ENCODE measurements at places on chromosomes 2 and 18.
A peak's percentile ranks its signal among the peaks of the same experiment; 100 is the strongest.

DNA sequence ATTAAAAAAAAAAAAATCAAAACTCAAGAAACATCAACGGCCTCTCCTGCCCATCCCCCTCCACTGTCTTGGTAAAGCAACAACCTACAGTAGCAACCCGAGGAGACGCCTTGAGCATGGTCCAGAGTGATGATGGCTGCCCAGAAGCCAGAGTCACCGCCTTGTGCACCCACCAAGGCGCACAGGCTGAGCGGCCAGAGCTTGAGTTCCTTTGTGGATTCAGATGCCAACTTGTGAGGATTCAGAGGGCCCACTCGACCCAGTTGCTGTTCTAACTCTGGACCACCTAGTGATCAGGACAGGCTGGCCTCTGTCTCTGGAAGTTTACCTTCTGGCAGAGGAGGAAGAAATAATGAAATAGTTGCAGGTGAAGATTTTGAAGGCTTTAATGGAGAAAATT, 105.0 kb downstream of the PDCL3 start:
- no peak for DNase-seq

DNA sequence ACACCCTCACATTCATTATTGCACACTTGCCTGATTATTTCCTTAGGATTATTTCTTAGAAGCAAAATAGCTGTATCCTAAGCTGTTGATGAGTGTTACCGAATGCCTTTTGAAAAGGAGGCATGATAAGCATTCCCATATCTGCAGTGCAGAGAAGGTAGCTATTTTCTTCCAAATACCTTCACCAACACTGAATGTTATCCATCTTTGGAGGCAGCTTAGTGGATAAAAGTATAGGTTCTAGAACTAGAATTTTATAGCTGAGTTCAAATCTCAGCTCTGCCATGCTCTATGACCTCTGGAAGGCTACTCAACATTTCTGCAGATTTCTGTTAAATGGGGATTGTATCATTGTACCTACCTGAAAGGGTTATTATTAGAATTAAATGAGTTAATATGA, 185.0 kb upstream of the CCDC150 start:
- DNase-seq: no peak

GRCh38 chr2:112187805-112188596, 49.8 kb downstream of the FBLN7 start:
- no peak for DNase-seq

DNA sequence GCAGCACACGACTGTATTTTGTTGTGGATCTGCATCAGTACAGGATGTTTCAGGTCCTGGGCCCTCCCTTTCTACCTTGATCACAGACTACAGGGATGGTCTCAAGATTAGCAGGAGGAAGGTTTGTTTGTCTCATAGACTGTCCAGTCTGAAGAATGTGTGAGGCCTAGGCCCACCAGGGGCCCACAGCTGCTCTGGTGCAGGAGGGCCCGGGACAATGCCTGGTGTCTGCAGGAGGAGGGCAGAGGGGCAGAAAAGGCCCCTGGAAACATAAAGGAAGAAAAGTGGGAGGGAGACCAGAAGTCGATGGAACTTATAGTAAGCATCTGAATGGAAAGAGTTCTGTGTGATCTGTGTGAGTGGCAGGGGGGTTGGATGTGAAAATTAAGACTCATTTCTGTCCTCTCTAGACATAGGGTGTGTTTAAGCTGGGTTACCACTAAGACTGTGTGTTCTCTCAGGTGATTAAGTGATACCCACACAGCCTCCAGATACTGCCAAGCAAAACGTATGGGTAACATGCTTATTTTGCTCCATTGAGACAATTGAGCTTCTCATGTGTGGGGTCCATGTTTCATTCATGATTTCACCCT, 33.4 kb upstream of the LPIN2 start:
- no peak for DNase-seq

GRCh38 chr2:174044556-174044955, 79.4 kb upstream of the SP3 start:
- no peak for DNase-seq

DNA sequence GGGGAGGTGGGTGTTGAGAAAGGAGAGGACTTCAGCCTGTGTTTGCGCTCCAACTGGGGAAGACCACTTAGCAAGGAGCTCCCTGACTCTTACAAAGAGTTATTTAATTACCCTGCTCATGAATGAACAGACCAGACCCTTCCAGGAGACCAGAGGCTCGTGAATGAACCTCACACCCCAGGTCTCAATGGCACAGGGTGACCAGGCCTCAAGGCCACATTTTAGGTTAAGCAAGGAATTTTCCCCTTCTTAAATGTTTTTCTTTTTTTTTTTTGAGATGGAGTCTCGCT, 25.3 kb downstream of the SMAD7 start:
- DNase-seq: no peak

GRCh38 chr2:3110994-3111666, 266.5 kb downstream of the EIPR1 start:
- no peak for DNase-seq

- DNase-seq: no peak
Measured at GRCh38 chr18:11047817-11048216, 101.6 kb downstream of the PIEZO2 start.

DNA sequence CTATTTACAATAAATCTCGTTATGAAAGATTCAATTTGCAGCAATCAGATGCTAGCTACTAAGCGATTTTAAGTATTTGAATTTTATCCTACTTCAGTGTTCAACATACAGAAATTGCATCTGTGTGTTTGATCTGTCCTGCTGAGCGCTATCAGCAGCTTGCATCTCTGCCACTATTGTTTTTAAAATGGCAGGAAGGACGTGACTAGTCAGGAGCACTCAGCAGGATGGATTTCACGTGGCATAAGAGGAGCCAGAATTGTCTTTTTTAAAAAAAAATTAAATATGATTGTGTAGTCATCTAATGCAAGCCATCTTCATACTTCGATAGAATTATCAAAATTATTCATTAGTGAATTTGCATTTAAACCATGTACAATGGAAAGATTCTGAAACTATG, 2.8 kb upstream of the KLHL14 start:
- no peak for DNase-seq

DNA sequence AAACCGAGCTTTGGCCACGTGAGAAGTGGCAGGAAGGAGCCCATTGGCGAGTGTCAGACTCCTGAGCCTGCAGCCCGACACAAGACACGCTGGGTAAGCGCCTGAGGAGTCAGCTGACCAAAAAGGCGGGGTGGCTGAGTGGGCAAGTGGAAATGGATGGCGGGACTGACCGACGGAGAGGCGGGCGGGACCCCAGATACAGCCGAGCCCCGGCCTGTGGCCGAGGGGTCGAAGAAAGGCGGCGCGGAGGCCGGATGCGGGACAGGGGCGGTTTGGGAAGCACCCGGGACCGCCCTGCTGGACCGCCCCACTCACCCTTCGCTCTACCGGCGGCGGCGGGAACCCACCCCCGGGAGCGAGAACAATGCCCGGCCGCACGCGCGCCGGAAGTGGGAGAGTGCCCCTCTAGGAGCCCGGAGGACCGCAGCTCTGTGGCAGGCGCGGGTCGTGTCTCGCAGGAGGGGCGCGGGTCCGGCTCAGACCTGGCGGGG, 22.8 kb downstream of the ZSCAN30 start:
- DNase-seq: peak; percentile 67

DNA sequence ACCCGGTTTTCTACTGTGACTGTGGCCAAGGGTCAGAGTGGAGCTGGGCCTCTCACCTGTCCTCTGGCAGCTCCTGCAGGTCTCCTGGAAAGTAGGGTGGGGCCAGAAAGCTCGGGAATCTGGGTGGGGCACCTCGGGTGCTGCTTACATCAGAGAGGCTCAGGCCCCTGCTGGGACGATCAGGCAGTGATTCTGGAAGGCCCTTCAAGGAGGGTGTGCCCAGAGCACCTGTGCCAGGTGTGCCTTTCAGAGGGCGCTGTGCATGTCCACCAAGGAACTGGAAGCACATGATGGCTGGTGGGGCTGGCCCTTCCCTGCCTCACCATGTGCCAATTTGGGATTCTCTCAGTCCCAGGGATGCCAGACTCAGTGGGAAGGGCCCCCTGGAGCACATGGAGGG, 44.0 kb downstream of the ATP6V1C2 start:
- DNase-seq: no peak

DNA sequence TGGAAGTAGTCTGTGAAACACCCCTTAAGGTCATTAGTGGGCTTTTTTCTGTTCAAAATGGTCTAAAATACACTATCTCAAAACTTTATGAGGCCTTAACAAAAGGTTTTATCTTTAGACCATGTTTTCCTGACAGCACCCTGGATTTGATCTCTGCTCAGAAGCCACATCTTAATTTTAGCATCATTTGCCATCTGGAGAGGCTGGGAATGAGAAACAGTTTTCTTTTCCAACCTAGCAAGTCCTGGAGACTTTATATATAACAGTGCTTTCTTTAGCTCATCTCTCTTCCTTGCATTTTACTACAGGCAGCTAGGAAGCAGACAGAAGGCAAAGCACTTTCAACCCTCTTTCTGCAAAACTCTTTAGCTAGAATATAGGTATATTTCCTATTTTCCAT, 62.7 kb upstream of the CYTIP start:
- no peak for DNase-seq

DNA sequence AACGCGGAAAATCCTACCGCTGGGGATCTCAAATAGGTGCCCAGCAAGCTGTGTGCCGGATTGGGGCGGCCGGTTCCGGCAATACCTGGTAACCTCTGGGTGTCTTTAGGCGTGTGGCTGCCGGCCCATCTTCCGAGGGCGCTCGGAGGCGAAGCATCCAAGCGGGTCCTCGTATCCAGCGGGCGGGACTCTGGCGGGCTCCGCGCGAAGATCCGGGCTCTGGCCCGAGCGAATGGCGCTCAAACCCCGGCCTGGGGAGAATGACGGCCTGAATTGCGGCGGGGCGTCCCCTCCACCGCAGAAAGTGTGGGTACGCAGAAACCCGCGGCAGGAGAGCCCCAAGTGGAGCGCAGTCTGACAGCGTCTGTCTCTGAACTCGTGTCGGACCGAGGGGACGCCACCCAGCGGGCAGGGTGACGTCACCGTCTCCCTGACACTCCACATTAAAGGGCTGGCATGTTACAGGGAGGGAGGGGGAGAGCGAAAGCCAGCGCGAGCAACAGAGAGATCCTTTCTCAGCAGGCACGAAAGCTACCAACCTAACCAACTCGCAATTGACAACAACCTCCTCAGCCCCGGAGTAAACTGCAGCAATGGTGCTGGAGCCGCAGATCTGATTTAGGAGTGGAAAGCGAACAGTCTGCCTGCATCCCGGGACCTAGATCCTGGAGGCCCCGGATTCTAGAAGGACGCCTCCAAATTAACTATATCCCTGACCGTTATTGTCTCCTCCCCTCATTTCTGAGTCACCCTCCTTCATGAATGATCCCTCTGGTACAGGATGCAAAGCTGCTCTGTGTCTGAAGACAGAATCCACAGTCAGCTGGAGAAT, at the start of gene SKOR2:
TSS of gene SKOR2 (minus strand) at position 372 of the 832 bp plus-strand sequence. CDS start 2,477 bp downstream, outside the sequence.
- DNase-seq: no peak

DNA sequence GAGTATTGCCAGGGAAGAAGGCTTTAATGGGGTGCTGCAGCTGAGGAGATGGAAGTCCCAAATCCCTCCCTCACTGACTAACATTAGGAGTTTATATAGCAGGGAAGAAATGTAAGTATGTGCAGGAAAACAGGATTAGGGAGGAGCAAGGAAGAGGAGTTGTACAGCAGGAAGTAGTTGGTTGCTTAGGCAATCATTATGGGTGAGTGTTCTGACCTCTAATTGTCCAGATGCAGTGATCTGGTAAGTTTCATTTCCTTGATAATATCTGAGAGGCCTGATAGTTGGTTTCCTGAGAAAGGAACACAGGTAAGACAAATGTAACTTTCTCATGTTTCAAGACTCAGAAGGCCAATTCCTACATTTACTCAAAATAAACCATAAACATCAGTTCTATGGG, 331.9 kb upstream of the GULP1 start:
- no peak for DNase-seq

DNA sequence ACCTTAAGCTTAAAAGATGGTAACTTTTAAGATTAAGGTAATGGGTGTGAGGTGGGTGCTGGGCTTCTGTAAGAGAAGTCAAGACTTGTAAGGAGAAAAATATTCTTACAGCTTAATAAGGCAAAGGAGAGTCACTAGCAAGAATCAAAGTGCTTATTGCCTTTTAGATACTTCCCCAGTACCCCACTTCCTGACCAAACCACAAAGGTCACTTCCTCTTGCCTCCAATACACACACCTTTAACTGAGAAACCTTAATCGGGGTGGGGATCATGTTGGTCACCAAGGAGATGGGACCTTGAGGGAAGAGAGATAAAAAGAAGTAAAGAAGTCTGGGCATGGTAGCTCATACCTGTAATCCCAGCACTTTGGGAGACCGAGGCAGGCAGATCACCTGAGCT, 10.6 kb upstream of the ATG16L1 start:
- DNase-seq: no peak

DNA sequence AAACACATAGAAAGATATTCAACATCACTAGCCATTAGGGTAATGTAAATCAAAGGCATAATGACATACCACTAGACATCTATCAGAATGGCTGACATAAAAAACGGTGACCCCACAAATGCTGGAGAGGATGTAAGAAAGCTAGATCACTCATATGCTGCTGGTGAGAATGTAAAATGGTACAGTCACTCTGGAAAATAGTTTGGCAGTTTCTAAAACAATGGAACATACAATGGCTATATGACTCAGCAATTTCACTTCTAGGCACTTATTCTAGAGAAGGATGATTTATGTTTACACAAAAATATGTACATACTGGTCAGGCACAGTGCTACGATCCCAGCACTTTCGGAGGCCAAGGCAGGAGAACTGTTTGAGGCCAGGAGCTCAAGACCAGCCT, 87.3 kb downstream of the COLEC12 start:
- DNase-seq: no peak

DNA sequence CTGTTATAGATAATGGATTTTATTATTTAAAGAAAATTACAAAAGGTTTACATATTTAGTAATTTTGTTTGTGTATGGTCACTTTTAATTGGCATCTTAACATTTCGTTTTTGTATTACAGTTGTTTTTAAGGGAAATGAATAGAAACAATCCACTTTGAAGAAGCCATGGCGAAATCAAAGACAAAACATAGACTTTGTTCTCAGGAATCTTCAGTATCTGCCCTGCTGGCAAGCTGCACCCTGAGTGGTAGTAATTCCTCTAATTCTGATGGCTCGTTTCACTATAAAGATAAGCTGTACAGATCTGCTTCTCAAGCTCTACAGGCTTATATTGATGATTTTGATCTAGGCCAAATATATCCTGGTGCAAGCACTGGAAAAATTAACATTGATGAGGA, 2.7 kb downstream of the C18orf54 start:
- no peak for DNase-seq

DNA sequence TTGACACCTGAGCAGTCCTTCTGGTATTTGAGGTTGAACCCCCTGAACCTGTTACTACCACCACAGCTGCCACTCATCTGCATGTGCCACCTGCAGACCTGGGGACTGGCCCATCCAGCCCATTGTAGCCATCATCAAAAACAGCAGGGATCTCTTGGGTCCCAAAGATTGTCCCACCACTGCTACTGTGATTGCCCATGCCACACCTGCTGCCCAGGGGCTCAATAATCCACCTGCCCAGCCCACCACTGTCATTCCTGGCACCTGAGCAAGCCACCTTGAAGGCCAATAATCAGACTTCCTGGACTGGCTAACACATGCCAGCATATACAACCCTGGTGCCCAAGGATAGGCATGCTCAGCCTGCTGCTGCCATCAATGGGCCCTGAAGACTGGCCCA, 327.6 kb downstream of the CYRIA start:
- no peak for DNase-seq

- no peak for DNase-seq
Measured at GRCh38 chr2:229032608-229033234, 238.4 kb downstream of the PID1 start.

- no peak for DNase-seq
Measured at GRCh38 chr2:18525236-18525635, 35.2 kb downstream of the RDH14 start.
